ENCODE measurements at places on chromosomes 4 and X. TPM values are rescaled to one million over a fixed set of nuclear protein-coding genes. Genes with fewer than 3 reads are reported as not detected.
A peak's percentile ranks its signal among the peaks of the same experiment; 100 is the strongest.

DNA sequence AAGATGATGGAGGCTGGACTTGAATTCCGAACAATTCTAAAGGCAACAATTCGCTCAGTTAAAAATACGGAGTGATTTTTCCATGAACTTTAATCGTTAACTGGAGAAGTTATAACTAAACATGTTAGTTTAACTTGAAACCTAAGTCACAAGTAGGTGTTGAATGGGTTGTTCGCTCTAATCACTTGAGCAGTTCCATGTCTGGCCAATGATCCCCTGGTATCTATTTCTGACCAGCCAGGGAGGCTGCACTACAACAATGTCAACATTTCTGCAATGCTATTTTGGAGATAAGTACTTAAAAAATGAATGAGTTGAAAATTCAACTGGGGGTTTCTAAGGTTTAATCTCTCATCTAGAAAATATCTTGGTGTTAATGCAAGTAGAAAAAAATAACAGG is 112.5 kb downstream of the NR3C2 start:
- DNase-seq, result no peak

The TRPC3 gene
- 0.94 TPM for total RNA-seq

DNA sequence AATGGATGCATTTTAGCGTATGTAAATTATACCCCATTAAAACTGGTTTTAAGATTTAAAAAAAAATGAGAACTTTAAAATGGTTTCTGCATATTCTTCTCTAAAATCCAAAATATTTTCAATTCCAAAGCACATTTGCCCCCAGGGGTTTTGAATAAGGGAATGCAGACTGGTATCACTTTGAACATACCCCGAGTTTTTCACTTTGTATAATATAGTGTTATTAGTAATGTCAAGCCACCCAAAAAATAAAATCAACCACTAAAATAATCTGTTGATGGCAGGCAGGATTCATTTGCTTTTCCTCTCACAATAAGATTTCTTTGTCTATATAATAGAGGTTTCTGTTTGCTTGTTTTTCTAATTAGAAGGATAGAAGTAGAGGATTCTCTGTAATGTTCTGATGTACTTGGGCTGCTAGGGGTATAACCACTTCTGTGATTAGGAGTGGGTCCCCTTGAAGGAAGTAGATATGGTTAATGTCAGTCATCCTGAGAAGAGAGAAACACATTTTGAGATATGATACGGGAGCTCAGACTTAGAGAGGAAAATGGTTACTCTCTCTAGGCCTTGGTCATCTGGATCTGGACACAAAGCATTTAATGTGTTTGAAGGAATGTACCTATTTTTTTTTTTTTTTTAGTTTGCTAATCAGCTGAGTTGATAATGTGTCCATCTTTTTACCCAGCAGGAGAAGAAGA is 9.3 kb upstream of the LIN54 start:
- DNase-seq, result no peak

DNA sequence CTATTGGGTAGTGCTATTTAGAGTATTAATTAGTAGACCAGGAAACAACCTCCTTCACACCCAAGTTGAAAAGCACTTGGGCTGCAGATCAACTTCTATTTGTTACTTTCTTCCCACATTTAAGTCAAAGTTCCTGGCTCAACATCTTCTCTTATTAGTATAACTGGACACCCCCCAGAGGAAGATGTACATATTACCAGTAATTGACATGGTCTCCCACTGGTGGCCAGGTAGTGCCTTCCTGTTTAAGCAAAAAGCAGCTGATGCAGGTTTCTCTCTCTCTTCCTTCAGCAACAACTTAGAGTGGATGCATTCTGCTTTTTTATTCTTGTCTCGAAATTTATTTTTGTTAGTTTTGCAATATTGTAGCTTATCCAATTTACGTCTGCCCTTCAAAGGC is 438.1 kb downstream of the GBA3 start:
- no peak for DNase-seq

- no peak for DNase-seq
These were observed 23.8 kb downstream of the COL25A1 start for GRCh38 chr4:109278594-109279031.

GRCh38 chr4:26255989-26256388 is 64.8 kb upstream of the RBPJ start:
- no peak for DNase-seq

GRCh38 chr4:41077628-41078027 is 136.7 kb downstream of the APBB2 start:
- DNase-seq, result no peak

DNA sequence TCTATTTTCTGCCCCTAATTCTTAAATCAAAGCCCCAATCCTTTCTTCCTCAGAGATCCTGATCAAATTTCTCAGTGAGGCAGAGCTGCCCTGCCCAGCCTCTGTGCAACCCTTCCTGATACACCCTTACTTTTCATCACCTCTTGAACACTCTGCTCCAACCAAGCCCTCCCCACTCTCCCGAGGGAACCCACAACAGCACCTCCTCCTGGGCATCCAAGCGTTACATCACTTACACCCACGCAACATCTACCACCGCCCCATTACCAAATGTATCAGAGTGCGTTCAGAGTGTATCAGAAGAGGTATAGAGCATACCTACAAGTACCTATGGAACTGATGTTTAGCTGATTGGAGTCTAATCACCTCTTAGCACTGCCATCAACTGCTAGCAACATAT is 186.5 kb downstream of the RAP1GDS1 start:
- no peak for DNase-seq

The KLHL4 gene
- not detected for total RNA-seq

- no peak for DNase-seq
These were observed 477.1 kb downstream of the PPARGC1A start for GRCh38 chr4:23412701-23413100.

The GPAT3 gene
- total RNA-seq, result 4.1 TPM

The LEF1 gene
- total RNA-seq, result 498 TPM

GRCh38 chrX:25130619-25131018 is 114.9 kb upstream of the ARX start:
- DNase-seq, result no peak

GRCh38 chr4:3336382-3337356 is 43.8 kb downstream of the RGS12 start:
- DNase-seq, result no peak

- no peak for DNase-seq
These were observed 14.3 kb downstream of the LRPAP1 start for GRCh38 chr4:3517731-3518510.

DNA sequence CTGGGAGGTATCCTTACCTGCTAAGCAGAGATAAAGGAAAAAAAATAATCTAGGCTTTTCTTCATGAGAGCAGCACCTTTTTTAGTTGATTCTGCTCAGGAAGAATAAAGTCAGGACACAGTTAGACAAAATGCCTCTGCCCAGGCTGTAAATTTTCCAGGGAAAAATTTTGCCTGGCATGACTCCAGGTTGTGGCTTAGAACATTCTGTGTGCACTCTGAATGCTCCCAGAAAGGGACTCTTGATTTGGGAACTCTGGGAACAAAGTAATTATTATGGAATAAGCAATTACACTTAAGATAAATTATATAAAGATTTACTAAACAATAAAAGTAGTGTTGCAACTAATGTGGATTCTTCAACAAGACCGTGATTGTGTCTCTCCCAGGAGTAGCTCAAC is 826.2 kb upstream of the TENM3 start:
- DNase-seq, result no peak

DNA sequence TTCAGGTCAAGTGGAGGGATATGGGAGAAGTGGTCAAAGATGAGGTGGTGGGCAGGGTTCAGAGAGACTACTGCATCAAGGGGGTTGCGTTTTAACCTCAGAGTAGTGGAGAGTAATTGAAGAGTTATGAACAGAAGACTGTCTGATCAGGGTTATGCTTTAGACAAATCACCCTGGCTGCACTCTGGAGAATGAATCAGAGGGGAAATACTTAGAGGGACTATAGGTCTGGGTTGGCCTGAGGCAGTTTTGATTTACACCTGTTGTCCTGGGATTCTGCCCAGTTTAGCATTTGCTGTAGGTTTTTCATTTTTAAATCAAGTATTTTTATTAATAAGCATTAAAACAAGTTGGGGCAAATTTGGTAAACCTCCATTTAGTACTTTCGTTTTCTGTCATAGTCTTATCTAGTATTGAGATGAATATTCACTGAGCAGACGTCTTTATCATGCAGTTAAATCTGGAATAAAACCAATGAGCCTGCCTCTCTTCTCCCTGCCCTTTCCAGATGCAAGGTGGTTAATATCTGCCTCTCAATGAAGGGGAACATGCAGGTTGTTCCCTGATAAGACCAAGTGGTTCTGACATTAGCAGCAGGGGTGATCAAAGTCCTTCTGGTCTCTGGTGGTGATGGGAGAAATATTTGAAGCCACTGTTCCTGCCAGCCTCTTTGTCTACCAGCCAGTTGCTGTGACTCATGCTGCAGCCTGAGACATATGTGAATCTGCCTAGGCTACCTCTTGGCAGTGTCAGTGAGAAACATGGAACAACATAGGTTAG is 116.0 kb upstream of the RPS6KA3 start:
- DNase-seq, result peak; percentile 8

The TMEM255A gene
- not detected for total RNA-seq

GRCh38 chr4:139540161-139540560 is 15.9 kb downstream of the SETD7 start:
- DNase-seq, result no peak

DNA sequence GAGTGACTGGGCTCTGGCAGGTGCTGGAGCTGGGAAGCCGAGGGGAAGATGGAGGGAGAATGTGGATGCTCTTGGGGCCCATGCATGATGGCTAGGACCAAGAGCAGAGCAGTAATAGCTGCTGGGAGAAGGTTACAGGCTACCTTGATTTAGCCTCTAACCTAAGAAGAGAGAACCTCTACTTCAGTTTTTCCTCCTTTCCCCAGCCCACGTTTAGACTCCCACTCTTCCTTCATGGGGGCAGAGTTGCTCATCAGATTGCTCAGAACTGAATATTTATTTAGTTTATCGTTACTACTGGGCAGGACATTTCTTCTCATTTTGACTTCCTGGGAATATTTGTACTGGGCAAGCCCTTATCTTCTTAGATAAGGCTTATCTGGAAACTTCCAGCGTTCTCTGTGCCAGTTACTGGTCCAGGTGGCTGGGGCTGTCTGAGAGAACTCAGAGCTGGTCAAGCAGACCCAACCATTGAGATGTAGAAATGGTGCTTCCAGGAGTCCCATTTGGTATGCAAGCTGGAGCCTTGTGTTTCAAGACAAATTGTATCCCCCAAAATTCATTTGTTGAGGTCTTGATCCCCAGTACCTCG is 442.9 kb upstream of the BOD1L1 start:
- no peak for DNase-seq

DNA sequence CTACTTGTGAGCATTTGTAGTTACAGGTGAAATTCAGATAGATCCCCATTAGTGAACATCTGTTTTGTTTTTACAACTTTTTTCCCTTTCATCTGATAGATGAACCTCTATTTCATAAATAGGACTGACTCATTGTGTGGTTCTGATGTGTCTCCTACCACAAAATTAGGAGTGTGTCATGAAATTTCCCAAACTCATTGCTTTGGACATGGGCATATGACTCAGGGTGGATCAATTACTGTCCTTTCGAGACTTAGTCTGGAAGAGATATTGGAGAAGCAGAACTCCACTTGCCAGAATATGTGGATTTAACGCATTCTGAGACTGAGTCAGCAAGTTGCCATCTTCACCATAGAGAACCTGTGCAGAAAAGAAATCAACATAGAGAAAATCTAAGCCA is 53.5 kb upstream of the PCDH10 start:
- DNase-seq, result no peak

DNA sequence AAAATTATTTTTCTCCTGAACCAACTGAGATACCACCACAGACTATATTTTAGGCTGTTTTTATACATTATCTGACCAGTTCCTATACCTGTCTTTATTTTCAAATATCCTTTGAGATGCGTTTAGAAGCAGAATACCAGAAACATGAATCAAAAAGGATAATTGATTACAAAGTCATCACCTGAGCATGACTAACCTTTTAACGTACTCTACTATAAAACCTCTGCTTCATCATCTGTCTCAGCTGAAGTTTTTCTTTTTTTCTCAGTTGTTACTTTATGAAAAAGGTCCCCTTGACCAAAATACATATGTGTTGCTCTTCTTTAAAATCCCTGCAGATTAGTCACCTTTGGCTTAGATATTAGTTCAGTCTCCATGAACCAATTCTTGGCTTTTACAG is 109.8 kb downstream of the AMMECR1 start:
- DNase-seq, result no peak

The GC gene
- total RNA-seq, result not detected

DNA sequence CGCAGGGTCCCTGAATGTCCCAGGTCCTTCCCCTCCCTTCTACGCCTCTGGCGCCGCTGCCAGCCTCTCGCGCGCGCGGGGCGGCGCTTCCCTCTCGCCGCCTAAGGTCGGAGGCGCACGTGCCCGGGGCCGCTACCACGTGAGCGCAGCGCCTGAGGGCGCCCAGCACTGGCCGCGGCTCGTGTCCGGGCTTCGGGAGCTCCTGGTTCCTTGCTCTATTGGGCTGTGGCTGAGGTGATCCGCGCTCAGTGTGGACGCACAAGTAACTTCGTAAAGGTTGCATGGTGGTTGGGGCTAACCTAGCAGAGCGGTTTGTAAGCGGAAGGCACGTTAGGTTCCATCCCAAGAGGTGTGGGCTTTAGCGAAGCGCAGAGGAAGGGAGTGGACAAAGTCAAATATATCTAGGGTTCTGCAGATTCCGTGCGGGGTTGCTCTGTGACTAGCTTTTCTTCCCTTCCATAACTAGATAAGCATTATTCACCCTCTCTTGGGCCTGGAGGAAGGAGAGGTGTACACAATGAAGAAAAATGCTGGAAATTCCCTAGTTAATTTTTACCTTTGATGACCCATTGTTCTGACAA is 1.8 kb downstream of the TLL1 start:
- no peak for DNase-seq

The IKBKG gene
- 41.5 TPM for total RNA-seq

The TLR2 gene
- 2.0 TPM for total RNA-seq
